ENCODE measurements at places on chromosomes 3 and 15.

- DNase-seq: no peak
These were observed 8.7 kb downstream of the FOXL2 start for GRCh38 chr3:138938056-138938876.

- no peak for DNase-seq
These were observed 189.9 kb downstream of the DTWD1 start for GRCh38 chr15:49810720-49811119.

GRCh38 chr15:85312486-85312885, 67.9 kb upstream of the AKAP13 start:
- DNase-seq: no peak

GRCh38 chr3:175852560-175852959, 993.4 kb downstream of the NAALADL2 start:
- DNase-seq: no peak

All from T-helper 1 cell (primary cell).